ENCODE measurements at places on chromosomes 12 and 14.

- DNase-seq = no peak
Observed at GRCh38 chr12:102876883-102877282, 40.2 kb downstream of the PAH start.

DNA sequence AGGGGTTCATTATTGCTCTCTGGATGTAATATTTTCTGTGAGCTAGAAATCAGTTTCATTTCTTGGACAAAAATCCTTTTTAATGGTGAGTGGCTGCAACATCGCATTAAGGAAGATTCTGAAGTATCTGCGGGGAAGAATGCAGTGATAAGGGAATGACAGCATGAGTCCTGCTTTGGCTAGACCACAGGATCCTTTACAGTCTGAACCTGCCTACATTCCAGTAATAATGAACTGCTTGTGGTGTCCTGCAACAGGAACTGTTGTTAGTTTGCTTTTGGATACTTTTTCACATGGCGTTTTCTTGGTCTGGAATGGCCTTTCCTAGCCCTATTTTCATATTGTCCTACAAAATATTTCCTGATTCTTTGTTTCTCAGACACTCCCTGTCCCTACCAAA is 15.7 kb downstream of the MDM2 start:
- no peak for DNase-seq

DNA sequence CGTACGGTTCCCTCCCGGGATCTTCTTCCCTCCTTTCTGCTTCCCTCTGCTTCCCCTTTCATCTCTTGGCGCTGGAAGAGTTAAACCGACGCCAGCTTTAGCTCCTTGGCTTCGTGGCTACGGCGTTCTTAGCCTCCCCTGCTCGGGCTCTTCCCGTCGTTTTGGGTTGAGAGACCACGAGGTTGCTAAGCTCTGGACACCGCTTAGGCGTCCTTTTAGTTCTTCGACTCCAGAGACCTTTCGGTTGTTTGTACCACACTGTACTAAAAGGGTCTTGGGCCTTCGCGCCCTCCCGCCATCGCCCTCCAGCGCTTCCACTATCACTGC is 545 bp downstream of the CPSF2 start:
- no peak for DNase-seq

DNA sequence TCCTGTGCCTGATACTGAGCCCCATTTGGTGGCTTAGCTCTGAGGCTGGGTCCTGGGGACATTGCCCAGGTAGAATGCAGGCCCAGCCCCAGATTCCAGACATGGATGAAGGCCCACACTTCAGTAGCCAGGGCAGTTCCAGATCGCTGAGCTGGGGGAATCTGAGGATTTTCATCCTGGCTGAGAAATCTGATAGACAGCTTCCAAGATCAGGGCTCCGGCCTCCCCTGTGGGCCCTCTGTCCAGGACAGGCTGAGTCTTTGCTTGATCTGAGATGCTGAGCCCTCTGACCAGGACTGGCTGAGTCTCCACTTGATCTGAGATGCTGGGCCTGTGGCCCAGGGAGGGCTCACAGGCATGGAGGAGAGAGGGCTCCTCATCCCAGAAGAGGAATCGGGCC is 3.3 kb upstream of the RASAL1 start:
- DNase-seq = peak; percentile 46

DNA sequence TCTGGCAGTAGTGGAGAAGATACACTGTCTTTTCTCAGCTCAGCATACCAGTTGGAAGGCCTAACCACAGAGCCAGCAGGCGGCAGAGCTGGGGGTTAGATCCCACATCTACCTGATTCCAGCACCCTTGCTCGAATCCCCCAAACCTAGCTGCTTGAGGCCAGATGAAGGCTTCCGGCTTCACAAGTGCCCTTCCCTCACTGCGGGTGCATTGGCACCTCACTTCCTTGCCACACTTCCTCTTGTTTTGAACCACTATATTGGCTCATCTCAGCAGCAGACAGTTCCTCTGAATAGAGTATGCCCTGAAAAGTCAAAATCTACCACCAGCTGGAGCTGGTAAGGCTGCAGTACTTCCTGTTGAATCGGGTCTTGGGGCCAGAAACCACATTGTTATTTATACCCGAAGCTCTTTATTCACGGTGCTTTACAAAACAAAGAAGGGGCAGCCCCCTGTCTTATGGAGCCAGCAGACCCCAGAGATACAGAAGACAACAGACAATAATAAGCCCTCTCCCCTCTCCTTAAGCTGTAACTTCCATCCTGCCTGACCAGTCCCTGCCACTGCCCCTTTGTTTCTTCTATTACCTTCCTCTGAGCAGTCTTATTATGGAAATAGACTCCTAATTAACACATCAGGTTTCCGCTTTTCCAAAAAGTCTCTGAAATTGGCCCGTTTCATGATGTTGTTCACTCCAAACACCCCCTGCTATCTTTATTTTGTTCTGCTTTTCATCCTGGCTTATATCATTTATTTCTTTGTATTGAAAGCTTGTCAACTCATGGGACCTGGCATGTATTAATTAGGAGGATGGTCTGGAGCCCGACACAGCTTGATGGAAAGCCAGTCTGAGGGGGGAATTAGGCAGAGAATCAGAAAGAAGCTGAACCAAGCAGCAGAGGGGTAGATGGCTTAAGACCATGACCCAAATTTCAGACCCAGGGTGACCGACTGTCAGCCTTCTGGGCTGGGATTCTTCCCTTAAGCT is 233.5 kb downstream of the EFCAB11 start:
- DNase-seq = peak; percentile 90

DNA sequence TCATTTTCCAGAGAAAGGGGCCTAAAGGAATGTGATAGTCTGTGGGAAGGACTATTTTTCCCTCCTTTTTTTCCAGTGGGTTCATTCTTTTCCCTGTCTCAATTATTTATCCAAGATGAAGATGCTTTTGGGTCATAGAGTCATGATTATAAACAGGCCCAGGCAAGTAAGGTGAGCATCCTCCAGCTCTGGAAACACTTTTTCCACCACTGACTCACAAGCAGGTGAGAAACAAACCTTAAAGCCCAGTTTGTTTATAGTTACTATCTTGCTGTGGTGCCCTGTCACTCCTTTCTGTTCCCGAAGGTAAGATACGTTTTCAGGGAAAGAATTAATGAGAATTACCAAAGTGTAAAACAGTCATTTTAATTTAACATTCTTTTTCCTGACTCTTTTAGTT is 107.7 kb upstream of the IFNG-AS1 start:
- no peak for DNase-seq

DNA sequence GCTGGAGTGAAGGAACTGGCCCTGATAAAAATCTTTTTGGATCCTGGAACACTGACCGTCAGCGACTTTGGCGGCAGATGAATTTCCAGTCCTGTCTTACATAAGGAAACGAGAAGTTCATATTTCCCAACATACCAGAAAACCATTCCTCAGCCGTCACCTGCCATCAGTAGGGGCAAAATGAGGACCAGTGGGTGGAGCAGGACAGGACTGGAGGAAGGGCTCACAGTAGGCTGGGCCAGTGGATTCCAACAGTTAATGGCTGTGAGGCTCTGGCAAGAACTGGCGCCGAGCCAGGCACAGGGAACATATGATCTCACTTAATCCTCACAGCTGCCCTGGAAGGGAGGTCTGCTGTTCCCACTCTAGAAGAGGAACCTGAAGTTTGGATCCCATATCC is 67.2 kb upstream of the FAM181A start:
- no peak for DNase-seq

GRCh38 chr12:40752011-40752410 is 59.8 kb downstream of the CNTN1 start:
- DNase-seq = no peak

GRCh38 chr12:93780101-93780641 is 103.0 kb downstream of the CRADD start:
- DNase-seq = no peak

- no peak for DNase-seq
Observed at GRCh38 chr14:102055181-102055901, 31.5 kb downstream of the HSP90AA1 start.

- peak; percentile 78 for DNase-seq
Observed at GRCh38 chr12:116336542-116337065, 59.1 kb upstream of the MED13L start.

GRCh38 chr12:31887109-31887811 is 72.0 kb upstream of the RESF1 start:
- no peak for DNase-seq

- DNase-seq = no peak
Observed at GRCh38 chr12:107602446-107602845, 83.2 kb upstream of the PWP1 start.

- no peak for DNase-seq
Observed at GRCh38 chr12:12661086-12661856, 34.7 kb downstream of the GPR19 start.

DNA sequence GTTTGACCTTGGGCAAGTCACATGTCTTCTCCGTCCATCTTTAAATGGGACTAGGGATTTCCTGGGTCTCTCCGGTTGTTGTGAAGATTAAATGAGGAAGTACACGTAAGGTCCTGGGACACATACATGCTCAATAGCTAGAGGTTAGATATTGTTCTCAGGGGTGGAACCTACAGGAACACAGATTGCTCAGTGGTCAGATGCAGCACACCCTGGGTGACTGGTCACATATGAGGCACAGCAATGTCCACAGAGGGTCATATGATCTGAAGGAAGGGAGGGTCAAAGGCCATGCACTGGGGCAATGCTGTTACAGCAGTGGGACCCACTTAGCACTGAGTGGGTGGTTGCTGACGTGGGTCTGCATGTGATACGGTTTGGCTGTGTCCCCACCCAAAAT is 11.4 kb upstream of the SLC8B1 start:
- DNase-seq = no peak

GRCh38 chr14:67863223-67863622 is 43.6 kb downstream of the RAD51B start:
- no peak for DNase-seq

- DNase-seq = no peak
Observed at GRCh38 chr14:56300495-56300894, 182.3 kb downstream of the PELI2 start.

DNA sequence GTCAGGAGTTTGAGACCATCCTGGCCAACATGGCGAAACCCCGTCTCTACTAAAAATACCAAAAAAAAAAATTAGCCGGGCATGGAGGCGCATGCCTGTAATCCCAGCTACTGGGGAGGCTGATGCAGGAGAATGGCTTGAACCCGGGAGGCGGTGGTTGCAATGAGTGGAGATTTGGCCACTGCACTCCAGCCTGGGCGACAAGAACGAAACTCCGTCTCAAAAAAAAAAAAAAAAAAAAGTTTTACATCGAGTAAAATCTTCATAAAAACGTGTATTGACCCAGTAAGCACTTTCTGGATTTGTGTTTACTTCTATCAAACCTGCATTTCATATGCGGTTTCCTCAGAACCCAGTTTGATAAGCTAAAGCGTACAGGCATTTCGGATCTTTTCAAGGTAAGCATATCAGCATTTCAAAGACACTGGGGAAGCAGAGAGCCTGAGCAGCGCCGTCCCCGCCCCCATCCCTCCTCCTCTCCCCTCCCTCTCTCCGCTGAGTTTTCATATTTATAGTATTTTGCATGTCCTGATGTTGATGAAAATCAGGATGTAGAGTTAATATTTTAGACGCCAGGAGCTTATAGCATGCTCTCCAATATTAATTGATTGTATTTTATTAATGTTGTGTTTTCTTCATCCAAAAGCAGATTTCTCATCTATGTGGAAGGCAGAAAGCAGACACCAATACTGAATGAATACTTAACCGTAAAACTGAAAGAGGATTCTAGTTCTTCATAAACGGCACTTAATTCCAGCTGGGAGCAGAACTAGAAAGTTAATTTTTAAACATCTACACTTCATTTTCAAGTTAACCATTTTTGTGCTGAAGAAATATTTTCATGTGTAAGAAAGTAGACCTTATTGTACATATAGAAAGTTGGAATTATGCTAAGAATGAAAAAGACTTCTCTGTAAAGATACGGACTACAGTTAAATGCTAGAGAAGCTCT is 9.2 kb upstream of the HIP1R start:
- peak; percentile 67 for DNase-seq

- no peak for DNase-seq
Observed at GRCh38 chr12:116069943-116070342, 207.6 kb downstream of the MED13L start.
